ENCODE measurements at places on chromosomes 4 and X.

DNA sequence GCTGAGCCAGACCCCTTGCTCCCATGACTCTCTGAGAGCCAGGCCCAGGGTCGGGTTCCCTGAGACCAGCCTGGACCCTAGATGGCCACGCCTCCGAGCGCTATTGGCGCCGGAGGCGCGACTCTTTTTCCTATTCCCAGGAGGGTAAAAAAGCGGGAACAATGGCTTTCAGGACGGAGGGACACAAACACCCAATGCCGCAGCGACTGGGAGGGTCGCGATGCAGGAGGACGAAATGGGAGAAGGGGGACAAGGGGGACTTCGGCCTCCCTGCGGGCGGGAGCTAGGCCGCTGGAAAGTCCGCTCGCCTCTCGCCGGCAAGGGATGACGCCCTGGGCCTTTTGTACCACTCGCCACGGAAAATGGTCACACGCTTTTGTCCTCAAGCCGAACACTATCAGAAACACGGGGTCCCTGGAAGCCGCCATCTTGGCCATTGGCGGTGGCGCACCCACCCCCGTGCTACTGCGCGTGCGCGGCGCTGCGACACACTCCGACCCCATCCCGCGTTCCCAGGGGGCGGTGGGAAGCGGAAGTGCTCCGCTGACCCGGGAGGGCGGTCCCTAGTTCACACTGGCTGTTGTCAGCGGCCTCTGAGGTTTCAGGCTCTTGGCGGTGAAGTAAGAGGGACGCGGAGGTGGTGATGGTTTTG lies 98.4 kb downstream of the ZNF674 start:
- peak; percentile 81 for DNase-seq

GRCh38 chrX:14886252-14886651 lies 13.0 kb downstream of the MOSPD2 start:
- DNase-seq = no peak

GRCh38 chrX:40153345-40154249 lies 55.8 kb upstream of the BCOR start:
- DNase-seq = no peak

- DNase-seq = no peak
These were observed 703.0 kb downstream of the PCDH18 start for GRCh38 chr4:136829280-136829679.

- no peak for DNase-seq
These were observed 213.5 kb upstream of the TAPT1 start for GRCh38 chr4:16439768-16440167.

GRCh38 chr4:39096847-39097246 lies 34.8 kb downstream of the KLHL5 start:
- no peak for DNase-seq

GRCh38 chr4:6277139-6277802 lies 7.6 kb downstream of the WFS1 start:
- no peak for DNase-seq

GRCh38 chr4:5774416-5775036 lies 63.5 kb downstream of the EVC start:
- DNase-seq = no peak

GRCh38 chr4:128832243-128832625 lies 22.7 kb downstream of the JADE1 start:
- no peak for DNase-seq

GRCh38 chr4:153747406-153747955 lies 12.3 kb downstream of the RNF175 start:
- no peak for DNase-seq

DNA sequence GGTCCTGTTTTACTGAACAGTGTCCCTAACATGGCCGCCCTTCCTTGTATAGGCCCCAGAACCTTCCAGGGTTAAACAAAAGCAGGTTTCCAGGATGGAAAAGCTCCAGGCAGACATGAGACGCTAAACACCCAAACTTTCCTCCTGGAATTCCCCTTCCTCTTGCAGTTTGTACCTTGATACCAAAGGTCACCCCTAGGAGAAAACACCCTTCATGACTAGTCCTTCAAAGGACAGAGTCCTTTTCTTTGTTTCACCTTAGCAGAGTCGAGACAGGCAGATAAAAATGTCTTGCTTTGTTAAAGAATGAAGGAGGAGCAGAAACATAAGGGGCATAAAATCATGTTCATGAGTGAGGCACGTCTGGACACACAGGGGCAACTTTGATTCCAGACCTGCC lies 247.5 kb downstream of the BCOR start:
- no peak for DNase-seq

GRCh38 chrX:114077773-114078172 lies 506.1 kb upstream of the HTR2C start:
- no peak for DNase-seq

GRCh38 chrX:151019856-151020255 lies 36.7 kb downstream of the HMGB3 start:
- no peak for DNase-seq

DNA sequence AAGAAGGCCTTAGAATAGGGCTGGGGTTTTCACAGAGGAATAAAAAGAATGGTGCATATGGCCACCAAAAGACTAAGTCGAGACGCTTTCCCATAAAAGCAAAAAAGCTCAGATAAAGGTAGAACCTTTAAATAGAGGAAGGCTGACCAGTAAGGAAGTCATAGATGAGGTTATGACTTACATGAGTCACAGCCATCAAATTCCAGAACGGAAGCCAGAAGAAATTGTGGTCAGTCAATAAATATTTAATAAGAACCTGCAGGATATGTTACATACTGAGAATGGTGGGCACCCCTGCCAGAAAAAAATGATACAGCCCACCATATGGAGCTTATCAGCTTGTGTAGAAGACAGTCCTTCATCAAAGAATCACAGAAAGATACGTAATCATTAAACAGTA lies 120.1 kb downstream of the MANBA start:
- DNase-seq = no peak

DNA sequence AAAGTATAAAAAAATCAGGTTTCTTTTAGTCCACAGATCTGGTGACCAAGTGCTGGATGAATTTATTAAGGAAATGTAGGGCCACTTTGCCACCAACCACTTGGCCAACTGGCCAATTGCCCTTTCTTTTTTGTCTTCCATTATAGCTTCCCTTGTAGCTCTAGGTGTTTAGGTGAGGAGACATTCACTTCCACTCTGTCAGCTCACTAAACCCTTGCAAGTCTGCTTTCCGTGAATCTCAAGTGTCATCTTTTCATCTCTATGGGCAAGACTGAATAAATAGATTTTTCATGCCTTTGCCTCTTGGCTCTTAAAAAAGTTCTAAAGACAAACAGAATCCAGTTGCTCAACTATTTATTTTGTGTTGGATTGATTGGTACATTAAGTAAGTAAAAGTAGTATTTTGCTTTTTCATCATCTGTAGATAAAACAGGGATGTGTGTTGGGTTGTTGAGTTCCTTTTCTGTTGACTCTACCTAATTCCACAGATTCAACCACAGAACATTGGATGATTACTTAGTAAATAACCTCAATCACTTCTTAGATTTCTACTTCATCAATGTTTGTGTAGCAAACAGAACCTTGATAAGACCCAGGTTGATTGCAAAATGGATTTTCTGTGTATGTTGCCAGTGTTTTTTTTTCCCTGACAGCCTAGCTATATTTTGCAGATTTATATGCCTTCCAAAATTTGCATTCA lies 68.1 kb upstream of the GRXCR1 start:
- no peak for DNase-seq

GRCh38 chr4:171022824-171023230 lies 790.4 kb upstream of the GALNTL6 start:
- no peak for DNase-seq

DNA sequence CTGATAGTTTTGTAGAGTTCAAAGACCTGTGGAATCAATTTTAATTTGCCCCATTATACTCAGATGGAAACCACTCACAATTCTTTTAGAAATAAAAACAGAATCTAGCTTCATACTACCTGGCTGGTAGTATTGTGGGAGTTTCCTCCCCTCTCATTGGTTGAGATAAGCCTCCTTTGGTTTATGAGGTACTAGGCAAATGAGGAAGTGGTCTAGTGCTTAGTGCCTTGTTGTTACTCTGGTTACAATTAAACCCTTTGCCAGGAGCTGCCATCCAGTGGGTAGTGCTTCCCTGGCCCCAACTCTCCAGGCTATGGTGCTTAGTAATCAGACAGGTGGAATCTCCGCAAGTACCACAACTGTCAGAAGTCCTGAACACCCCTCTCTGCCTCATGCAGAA lies 118.3 kb downstream of the CDKL5 start:
- DNase-seq = peak; percentile 1

DNA sequence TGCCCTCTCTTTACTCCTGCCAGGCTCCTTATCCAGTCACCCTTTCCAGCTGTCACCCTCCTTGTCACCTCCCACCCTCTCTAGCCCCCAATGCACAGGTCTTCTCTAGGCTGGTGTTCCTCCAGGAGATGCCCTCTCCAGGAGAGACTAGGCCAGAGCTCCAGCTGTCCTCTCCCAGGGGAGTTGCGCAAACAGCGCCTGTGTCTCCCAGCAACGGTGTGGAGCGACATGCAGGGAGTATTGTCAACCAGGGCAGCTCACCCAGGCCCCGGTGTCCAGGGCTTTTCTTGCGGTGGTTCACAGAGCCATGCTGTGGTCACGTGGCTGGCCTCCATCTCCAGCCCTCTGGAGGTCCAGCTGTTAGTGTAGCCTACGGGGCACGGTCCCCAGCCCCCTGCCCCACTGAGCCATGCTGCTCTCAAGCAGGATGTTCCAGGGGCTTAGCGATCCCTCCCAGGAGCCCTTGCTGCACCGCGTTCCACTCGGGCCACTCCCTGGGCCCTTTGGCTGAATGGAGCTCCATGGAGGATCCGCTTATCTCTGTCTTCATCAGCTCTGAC lies 34.8 kb downstream of the CCNQ start:
- no peak for DNase-seq

DNA sequence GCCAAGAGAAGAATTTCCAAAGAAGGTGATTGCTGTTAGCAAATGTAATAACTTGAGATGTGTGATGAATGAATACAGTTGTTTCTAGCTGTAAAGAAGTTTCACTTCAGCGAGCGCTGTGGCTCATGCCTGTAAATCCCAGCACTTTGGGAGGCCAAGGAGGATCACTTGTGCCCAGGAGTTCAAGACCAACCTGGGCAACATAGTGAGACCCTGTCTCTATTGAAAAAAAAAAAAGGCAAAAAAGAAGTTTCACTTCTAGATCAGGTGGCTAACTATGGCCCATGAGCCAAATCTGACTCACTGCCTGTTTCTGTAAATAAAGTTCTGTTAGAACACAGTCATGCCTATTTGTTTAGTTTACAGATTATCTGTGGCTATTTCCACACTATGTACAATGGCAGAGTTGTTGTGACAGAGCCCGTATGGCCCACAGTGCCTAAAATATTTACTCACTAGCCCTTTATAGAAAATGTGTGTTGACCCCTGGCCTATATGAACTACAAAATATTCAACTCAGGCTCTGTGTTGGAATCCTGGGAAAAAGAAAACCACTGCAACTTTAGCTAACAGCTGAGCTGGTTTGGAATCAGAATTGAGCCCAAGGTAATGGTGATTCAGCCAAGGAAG lies 54.1 kb upstream of the PRPS1 start:
- no peak for DNase-seq

GRCh38 chrX:147565237-147565636 lies 346.5 kb upstream of the FMR1 start:
- no peak for DNase-seq

GRCh38 chrX:109890910-109891502 lies 111.9 kb upstream of the TMEM164 start:
- peak; percentile 38 for DNase-seq

GRCh38 chr4:37754410-37755185 lies 68.4 kb upstream of the RELL1 start:
- no peak for DNase-seq

- DNase-seq = no peak
These were observed 1145.6 kb upstream of the DIAPH2 start for GRCh38 chrX:95539041-95539440.

GRCh38 chr4:94635177-94635576 lies 122.6 kb upstream of the BMPR1B start:
- no peak for DNase-seq

GRCh38 chrX:106606571-106606970 lies 5.2 kb upstream of the RADX start:
- DNase-seq = no peak

DNA sequence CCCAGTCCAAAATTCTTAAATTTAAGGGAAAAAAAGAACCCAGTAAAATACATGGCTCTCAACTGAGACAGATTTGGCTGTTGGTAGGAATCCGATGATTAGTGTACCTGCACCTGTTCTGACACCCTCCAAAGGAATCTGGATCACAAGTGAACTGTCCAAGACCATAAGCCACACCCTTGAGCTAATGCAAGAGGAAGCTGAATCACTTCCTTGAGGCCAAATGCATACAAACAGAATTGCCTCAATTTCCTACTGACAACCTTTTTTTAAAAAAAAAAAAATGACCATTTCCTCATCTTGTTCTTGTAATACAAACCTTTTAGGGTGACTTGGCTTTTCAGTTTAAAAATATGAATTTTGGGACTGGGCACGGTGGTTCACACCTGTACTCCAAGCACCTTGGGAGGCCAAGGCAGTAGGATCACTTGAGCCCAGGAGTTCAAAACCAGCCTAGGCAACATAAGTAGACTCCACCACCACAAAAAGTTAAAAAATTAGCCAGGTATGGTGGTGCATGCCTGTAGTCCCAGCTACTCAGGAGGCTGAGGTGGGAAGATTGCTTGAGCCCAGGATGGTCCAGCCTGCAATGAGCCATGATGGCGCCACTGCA lies 10.7 kb upstream of the FBXL5 start:
- DNase-seq = no peak

DNA sequence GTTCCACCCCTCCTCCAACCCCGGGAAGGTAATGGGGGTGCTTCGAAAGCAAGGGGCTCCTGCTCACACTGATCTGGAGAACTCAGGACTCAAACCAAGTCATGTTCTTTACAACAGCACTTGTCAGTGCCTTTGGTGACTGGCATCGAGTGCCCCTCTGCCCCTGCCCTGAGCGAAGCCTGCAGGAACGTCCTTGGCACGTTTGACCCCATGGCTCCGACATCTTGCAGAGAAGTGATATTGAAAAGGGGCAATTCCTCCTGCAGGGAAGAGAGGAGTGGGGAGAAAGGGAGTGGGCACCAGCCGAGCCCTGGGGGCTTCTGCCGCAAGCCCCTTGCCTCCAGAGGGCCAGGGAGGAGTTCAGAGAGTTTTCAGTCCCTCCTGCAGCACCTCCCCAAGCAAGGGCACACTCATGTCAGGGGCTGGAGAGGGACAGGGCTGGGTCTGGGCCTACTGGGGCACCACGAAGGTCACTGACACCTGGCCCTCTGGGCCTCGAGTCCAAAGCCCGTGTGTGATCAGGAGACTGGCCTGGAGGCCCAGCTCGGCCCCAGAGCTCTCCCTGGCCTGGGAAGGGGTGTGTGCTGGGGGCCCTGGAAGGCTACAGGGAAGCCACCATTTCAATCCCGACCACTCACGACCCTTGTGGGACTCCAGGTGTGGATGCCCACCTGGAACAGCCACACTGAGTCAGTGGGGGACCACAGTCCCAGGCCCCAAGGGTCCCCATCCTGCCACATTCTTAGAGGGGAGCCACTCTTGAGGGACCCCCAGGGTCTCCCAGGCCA lies 94.9 kb upstream of the NKX1-1 start:
- DNase-seq = no peak

- DNase-seq = no peak
These were observed 32.1 kb downstream of the UBE2K start for GRCh38 chr4:39730072-39730471.

DNA sequence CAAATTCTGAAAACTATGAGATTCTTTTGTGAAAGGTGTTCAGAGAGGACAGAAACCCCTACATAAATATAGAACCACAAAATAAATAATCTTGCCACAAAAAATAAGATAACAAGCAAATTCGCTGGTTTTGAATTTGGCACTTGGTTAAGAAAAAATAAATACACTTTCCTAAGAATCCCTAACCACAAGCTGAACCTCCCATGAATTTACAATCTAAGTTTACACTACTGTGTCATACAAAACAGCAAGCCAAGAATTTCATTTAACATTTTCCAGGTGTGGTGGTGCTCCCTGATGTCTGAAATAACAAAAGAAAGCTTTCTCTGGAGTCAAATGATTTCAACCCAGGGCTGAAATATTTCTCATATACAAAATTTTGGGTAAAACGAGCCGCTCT lies 121.0 kb downstream of the KCNIP4 start:
- no peak for DNase-seq

Measured in naive thymus-derived CD4-positive, alpha-beta T cell (primary cell).